AG09309 (cell line): ENCODE measurements at places on chromosomes 7 and 10.

GRCh38 chr10:49534670-49535381 lies 4.1 kb downstream of the ERCC6 start:
- peak; percentile 55 for DNase-seq

DNA sequence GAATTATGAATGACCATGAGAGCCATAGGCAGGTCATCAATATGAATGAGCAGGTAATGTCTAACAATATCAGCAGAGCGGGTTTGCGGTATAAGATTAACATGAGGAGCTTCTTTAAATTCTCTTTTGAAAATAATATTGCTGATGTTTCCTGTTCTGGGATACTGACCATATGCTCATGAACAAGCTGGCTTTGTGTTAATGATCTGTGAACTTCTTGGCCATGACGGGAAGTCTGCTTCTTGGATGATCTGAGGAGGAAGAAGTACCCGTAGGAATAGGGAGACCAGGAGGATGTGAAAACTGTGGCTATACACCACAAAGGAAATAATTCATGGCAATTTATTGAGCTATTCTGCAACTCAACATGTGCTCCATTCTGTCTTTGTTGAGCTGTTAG lies 38.6 kb downstream of the ITGA8 start:
- no peak for DNase-seq

DNA sequence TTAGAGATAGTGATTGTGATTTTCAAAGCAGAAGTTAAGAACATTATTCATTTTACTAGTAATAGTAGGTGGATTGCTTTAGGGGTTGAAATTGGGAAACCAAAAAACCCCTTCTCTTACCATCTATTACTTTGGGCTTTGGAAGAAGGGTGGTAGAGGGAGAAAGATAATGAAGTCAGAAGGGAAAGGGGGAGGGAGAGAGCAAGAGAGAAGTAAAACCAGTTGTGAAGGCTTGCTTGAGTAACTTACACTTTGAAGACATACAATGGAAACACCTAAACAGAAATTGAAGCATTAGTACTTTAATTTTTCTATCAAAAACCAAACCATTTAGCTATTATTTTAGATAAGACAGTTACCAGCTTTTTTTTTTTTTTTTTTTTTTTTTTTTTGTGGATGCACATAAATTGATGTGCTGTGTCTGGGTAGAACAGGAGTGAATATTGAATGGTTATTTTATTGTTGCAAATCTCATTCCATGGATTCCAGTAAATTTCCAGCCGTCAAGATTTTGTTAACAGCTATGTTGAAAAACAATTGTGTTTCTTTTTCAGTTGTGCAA lies 5.5 kb downstream of the PRKAR2B start:
- no peak for DNase-seq

- no peak for DNase-seq
Measured at GRCh38 chr10:71708897-71709882, 10.4 kb downstream of the C10orf105 start.

DNA sequence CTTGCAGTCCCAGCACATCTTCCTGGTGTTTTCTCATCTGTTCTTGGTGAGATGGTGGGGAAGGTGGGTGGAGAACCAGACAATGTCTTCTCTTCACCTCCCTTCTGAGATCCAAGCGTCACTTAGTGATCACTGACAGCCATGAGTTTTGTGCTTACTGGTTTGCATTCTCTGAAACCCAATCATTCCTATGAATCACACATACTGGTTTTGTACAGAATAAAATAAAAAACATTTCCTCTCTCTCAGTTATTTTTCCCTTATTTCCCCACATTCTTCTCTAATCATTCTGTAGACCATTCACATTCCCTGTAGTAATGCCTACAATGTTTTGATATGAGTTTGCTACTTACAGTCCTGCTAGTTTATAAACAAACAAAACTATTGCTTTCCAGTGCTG lies 143.8 kb upstream of the SLC13A1 start:
- no peak for DNase-seq

GRCh38 chr7:115299397-115300037 lies 377.6 kb downstream of the MDFIC start:
- no peak for DNase-seq
